ENCODE measurements at places on chromosomes 3 and 15. TPM values are rescaled to one million over a fixed set of nuclear protein-coding genes. Genes with fewer than 3 reads are reported as not detected.

ITPR1 gene
- 82.6 TPM for total RNA-seq

PRKCD gene
- 27.3 TPM for total RNA-seq

ATG7 gene
- 28.0 TPM for total RNA-seq

DNA sequence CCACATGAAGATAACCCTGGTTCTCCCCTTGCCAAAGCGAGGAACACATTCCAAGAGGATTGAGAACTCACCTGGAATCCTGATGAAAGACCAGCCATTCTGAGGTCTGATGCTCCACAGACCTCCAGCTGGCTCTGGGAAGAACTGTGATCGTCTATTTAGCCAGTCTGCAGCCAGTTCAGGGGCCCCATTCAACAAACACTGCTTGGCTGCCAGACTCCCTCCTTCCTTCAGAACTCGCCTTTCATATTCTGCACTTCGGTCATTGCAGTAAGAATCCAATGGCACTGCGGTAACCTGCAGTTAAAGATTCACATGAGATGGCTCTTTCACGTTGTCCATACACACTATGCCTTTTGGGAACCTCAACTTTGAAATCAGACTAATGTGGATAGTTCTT lies 67.6 kb downstream of the CHAC1 start:
- DNase-seq = no peak

DNA sequence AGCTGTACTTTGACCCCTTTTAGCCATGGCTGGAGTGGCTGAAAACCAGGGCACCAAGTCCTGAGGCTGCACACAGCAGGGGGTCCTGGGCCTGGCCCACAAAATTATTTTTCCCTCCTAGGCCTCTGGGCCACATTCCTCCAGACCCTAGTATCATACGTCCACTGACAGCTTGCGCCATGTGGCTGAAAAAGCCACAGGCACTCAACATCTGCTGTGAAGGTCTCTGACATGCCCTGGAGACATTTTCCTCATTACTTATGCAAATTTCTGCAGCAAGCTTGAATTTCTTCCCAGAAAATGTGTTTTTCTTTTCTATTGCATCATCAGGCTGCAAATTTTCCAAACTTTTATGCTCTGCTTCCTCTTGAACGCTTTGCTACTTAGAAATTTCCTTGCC lies 239.0 kb downstream of the SQOR start:
- DNase-seq = no peak

DNA sequence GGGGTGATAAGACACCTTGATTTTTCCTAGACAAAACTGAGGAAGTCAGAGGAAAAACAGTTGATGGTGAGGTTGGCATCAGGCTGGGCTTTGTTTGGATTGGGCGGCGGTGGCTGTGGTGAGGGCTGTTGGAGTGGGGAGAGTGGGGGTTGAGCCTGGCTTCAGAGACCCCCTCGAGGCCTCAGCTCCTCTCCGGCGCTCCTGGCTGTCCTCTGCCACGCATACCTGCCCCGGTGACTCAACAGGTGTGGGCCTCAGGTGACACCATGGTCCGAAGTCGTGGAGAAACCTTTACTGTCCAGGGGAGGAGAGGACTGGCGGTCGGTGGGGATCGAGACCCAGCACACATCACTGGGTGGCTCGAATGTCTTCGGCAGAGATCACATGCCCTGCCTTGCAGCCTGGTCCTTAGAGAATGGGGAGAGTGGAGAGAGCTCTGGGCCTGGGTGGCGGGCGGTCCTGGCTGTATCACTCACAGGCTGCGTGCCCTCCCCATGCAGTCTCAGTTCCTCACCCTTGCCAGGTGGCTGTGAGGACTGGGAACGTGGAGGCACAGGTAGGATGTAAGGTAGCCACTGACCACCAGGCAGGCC lies 2.6 kb downstream of the APBA2 start:
- no peak for DNase-seq

STRA6 gene
- not detected for total RNA-seq

GRCh38 chr15:42996871-42997270 lies 76.3 kb upstream of the TTBK2 start:
- no peak for DNase-seq

DNA sequence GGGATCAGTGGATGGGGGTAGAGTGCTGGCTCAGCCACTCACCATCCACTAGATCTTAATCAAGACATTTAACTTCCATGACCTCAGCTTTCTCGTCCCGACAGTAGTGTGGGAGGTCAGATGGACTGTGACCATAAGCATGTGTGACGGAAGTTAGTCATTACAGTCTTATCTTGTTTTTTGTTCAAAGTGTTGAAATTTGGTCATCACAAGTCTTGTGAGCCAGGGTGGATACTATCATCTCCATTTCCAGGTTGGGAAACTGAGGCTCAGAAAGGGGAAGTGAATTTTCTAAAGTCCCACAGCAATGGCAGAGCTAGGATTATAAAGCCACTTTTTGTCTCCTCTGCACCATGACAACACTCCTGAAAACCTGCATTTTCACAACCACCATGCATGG lies 32.0 kb upstream of the ITGA11 start:
- no peak for DNase-seq

- DNase-seq = no peak
These were observed 1178.8 kb downstream of the ZPLD1 start for GRCh38 chr3:103613397-103614156.

- no peak for DNase-seq
These were observed 15.6 kb downstream of the CPA3 start for GRCh38 chr3:148880681-148881080.

DNA sequence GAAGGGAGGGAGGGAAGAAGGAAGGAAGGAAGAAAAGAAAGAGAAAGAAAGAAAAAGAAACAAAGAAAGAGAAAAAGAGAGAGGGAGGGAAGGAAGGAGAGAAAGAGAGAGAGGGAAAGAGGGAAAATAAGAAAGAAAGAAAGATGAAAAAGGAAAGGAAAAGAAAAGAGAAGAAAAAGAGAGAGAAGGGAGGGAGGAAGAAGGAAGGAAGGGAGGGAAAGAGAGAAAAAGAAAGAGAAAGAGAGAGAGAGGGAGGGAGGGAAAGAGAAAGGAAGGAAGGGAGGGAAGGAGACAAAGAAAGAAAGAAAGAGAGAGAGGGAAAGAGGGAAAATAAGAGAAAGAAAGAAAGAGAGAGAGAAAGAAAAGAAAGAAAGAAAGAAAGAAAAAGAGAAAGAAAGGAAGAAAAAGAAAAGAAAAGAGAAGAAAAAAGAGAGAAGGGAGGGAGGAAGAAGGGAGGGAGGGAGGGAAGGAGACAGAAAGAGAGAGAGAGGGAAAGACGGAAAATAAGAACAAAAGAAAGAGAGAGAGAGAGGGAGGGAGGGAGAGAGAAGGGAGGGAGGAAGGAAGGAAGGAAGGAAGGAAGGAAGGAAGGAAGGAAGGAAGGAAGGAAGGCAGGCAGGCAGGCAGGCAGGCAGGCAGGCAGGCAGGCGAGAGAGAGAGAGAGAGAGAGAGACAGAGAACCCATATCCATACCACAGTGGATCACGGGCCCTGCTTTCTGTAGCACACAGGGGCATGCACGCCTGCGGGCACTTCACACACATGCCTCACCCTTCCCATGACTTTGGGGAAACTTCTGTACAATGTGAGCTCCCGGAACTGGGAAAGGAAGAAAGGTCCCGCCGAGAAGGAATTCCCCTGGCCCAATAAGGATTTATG lies 52.5 kb downstream of the ADCY5 start:
- no peak for DNase-seq

GOLGA6B gene
- total RNA-seq = not detected

- DNase-seq = peak; percentile 27
These were observed 200.5 kb downstream of the AKAP13 start for GRCh38 chr15:85580879-85581278.

NAALADL2 gene
- not detected for total RNA-seq

DNA sequence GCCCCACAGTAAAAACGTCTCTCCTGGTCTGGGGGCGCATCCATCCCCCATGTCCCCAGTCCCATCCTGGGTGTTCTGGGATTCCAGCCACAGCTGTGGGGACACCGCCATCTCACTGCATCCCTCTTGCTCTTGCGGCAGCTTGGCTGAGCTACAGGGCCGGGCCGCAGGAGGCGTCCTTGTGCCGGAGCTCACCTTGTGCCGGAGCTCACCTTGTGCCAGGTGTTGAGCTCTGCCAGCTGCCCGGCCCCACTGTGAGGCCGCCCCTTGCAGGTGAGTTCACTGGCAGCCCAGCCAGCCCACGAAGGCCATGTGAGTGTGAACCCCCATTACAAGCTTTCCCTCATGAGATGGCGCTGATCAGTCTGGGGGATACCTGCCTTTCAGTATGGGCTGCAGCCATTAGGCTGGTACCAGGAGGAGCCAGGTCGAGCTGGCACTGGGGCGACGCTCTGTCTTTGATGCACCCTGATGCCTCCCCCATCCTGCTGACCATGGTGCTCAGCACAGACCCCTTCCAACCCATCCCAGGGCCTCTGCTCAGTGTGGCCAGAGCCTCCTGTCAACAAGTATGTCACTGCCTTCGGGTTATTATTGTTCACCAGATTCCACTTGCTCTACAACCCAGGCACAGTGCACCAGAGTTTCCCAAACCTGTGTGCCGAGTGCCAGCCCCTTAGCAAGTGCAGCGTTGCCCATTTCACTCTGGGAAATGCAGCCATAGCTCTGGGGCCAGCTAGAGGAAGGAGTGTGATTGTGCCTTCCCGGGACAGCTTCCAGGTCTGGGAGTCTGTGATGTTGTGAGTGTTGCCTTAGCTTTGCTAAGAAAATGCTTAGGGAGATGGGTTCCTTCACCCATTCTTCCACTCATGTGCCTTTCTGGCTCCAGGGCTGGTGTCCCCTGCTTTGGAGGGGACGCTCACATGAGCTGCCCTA lies 105.7 kb downstream of the APBA2 start:
- no peak for DNase-seq

DAZL gene
- 0.18 TPM for total RNA-seq

EPHB3 gene
- total RNA-seq = not detected

DNA sequence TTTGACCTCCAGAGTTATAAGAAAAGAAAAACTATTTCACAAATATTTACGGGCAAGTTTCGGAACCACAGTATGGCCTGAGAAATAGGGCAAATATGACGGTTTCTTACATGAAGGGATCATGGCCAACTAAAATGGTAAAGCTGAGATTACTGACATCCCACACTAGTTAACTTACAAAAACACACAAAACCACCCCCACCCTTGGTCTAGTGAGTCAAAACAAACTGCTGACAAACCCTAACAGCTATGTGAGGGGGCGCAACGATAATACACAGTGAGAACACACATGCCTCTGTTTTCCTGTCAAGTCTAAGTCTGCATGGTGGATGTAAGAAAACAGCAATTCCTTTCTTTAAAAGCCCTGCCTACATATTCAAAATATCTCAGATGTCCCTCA lies 32.3 kb downstream of the CBLB start:
- no peak for DNase-seq

PARP14 gene
- total RNA-seq = 41.3 TPM

DNA sequence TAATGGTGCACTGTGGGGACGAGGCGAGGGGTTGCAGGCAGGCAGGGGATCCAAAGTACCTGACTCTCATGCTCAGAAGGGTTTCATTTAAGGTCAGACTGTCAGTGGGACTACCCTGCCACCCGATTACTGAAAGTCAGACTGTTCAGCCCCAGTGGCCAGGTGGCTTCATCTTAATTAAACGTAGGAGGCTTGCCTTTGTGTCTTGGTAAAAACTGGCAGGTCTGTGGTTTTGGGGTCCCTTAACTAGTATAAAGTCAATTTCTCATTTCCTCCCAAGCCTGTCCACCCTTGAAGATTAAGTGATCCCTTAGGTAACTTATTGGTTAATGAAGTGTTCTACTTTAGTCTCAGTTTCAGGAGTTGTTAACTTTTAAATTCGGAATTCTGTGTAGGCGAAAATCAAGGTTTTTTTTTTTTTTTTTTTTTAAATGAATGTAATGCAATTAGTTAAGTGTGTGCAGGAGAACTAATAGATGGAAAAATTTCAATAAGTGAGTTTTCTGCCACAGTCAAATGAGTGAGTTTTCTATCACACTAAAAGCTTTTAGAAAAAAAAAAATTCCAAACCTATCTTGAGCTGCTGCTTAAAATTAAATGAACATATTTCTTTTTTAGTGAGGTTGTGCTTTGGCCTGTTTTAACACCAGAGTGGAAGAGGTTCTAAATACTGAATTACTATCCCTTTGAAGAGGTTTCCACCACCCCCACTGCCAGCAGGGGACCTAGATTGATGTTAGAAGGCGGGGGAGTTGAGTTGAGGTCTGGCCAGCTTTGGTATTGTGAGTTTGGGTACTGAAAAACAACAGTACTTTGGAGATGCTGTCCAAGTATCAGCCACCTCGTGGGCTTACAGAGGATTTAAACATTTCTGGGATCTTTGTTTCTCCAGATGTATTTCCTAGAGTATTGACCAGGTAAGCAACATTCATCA lies 15.2 kb downstream of the ITPR1 start:
- DNase-seq = no peak

COL7A1 gene
- total RNA-seq = 0.93 TPM

ABTB1 gene
- total RNA-seq = 21.7 TPM

Measured in CD8-positive, alpha-beta memory T cell (primary cell).